ENCODE measurements at places on chromosomes 2 and 18.

DNA sequence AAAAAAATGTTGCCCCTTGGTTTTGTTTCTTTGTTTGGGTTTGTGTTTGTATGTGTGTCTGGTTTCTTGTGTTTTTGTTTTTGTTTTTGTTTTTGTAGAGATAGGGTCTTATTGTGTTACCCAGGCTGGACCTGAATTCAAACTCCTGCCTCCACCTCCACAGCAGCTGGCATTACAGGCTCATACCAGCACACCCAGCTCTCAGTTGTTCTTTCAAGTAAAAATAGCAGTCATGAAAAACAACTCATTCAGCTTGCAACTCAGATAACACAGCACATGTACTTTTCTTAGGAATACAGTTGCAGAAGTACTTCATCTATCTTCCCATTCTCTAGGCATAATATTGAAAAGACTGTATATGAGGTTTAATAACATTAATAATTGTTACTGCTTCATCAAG lies 37.0 kb downstream of the ZC3H8 start:
- DNase-seq: no peak

- no peak for DNase-seq
Observed at GRCh38 chr2:235770909-235771820, 277.3 kb downstream of the AGAP1 start.

GRCh38 chr2:21451403-21451802 lies 327.6 kb downstream of the TDRD15 start:
- no peak for DNase-seq

- DNase-seq: peak; percentile 47
Observed at GRCh38 chr2:205680067-205680466, 2.2 kb upstream of the NRP2 start.

GRCh38 chr18:59631583-59632181 lies 65.5 kb downstream of the CCBE1 start:
- DNase-seq: no peak

DNA sequence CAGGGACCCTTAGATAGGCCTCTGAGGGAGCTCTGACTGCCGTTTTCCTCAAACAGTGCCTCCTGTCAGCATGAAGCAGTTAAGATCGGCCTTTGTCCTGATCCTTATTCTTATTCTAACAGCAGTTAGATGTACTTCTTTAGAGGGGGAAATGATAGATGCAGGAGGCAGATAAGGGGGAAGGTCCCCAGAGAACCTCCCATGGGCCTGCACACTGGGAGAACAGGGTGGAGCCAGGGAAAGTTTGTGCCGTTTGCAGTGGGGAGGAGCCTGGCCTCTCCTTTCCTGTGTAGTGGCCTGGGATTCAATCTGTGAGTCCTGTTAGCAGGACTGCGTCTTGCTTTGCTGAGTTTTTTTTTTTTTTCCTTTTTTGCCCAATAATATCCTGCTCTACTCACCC lies 7.9 kb upstream of the INPP4A start:
- no peak for DNase-seq

DNA sequence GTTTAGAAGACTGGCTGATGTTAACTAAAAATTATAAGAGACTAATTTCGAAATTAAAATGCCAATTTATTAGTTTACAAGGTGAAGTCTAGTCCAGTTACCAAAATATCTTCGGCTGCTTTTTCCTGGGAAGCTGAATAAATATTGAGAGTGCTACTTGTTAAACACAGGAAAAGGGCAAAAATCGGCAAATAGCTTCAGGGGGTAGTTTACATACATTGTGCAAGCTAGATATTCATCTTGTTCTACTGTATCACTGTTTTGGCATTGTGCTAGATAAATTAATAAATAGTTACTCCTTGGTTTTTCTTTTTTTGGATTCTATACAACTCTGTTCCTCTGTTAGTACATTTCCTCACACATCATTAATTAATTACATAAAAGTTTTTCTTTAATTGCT lies 29.3 kb downstream of the NHEJ1 start:
- no peak for DNase-seq

- no peak for DNase-seq
Observed at GRCh38 chr2:84194949-84195644, 264.0 kb downstream of the SUCLG1 start.

DNA sequence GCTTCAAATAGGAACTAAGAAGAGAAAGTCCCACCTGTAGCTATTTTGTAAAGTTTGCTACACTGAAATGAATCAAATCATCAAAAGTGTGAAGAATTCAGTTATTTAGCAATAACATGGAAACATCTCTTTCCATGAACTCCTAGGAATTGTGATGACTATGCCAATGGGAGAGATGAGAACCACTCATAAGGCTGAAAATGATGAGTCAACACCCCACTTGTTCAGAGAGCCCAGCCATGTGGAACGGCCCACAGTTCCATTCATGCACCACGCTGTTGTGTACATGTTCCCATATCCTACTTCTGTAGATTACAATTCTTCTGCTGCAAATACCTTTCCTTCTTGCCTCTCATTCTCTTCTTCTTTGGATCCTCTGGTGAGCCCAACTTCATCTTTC lies 645.5 kb upstream of the ID2 start:
- no peak for DNase-seq

- DNase-seq: no peak
Observed at GRCh38 chr18:805008-805754, 6.9 kb downstream of the YES1 start.

DNA sequence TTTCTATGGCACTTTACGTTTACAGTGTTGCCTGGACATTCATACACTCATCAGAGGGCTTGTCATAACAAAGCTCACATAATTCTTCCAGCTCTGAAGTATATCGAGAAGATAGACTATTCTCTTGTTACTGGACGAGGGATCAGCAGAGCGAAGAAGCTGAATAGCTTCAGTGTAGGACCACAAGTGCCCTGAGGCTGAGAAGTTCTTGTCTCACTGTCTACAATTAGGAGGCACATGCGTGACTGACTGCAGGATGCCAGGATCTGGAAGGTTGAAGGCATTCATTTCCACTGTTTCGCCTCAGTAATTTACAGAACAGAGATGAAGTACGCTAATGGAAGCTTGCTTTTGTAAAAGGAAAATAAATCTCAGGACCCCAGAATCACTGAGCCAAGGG lies 9.6 kb downstream of the SH3YL1 start:
- DNase-seq: no peak

GRCh38 chr2:105517814-105518705 lies 119.2 kb upstream of the FHL2 start:
- DNase-seq: no peak

DNA sequence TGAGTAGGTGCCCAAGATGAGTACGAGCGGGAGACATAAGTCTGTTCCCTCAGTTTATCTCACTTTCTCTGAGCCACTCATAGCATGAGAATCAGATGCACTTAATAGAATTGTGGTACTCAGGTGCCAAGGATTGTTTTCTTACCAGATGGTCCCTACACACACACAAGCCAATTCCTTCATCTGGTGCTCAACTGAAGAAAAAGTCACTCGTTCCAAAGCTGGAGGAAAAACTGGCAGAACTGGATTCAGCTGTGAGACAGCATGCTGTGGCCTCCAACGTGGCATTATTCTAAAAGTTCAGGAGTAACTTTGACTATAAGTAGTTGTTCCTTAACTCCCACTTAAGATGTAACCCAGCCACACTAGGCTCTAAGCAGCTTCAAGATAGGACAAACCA lies 33.4 kb upstream of the ABCA12 start:
- no peak for DNase-seq

DNA sequence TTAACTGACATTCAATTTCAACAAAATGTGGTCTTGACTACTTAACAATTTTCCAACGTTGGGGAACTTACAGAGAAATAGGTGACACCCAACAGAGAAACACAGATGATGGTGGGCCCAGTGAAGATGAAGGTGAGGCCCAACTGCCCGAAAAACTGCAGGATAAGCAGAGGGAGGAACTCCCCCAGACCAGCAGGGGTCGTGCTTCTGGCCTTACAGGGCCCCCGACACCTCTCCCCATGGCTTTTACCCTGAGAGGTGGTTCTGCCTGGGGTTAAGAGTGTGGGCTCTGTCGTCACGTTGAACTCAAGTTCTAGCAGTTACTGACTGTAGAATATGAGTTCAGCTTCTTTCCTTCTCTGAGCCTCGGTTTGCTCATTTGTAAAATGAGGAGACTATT lies 119.5 kb upstream of the SMIM21 start:
- DNase-seq: no peak

DNA sequence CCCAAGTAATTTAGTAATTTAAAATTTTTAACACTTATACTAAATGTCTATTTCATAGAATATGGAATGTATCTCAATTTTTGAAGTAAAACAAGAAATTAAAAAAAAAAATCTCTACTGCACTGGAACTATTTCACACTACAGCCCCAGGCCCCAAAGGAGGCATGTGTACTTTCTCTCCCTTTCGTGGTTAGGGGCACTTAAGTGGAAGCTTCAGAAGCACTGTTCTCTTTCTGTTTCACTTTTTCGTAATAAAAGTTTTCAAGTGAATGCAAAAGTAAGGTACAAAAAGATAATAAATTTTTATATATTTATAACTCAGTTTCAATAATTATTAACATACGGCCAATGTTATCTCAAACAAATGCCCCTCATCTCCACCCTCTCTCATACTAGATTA lies 123.8 kb upstream of the STON1 start:
- no peak for DNase-seq

- DNase-seq: no peak
Observed at GRCh38 chr2:55860832-55861231, 62.8 kb downstream of the EFEMP1 start.

- DNase-seq: no peak
Observed at GRCh38 chr2:47568164-47568850, 165.4 kb downstream of the MSH2 start.

DNA sequence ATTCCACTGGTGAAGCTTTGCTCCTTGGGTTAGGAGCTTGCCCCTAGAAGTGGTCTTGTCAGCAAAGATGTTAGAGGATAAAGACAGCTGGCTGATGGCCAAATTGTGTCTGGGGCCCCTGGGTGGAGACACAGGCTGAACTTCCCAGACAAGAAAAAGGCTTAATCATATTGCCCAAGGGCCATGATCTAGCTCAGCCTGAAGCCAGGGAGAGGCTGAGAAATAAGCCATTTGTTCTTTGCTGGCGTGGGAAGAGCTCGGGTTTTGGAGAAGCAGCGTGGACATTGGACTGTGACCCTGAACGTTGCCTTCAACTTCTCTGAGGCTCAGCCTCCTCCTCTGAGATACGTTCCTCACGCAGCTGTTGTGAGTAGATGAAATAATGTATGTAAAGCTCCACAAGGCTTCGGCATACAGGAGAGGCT lies 153.0 kb downstream of the ZFP36L2 start:
- no peak for DNase-seq

DNA sequence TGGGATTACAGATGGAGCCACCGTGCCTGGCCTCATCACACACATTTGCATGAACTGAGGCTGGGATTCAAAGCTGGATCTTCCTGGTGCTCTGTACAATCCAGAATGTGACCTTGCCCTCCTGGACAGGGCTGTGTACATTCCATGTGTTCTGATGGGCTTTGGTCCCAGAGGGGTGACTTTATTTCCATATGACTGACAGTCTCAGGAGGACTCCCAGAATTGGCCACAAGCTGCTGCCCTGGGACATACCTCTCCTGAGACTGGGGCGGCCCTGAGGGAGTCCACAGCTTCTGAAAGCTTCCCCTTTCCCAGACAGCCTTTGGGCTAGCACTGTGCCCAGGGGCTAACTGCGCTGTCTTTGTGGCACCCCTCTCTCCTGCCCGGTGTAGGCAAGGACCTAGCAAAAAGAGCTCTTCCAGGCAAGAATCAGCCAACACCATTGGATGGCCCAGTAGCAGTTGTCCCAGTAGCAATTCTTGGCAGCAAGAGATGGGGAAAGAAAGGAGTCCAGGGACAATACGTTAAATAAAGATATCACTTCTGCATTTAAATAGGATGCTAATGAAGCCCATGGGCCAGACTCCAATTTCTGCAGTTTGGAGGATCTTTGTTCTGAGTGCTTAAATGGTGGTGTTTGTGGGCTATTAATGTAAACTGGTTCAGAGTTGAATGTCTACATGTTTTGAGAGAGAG lies 26.4 kb upstream of the ZNF532 start:
- no peak for DNase-seq

- DNase-seq: no peak
Observed at GRCh38 chr2:188523919-188524318, 232.2 kb downstream of the GULP1 start.

DNA sequence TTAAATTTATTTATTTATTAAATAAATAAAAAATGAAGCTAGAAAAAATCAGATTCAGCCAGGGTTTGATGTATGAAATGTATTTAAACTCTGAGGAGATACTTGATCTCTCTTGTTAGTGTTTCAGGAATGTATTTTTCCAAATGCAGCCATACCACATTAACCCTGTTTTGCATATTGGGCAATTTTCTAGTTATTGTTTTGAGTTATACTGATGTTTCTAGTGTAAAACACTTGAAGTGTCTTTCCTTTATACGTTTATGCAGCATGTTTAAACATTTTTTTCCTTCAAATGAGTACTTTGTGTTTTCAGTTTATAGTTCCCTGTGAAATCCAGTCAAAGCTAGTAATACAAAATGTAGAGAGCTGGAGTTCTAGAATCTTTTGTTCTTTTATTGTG lies 69.9 kb downstream of the WDR7 start:
- DNase-seq: no peak

- DNase-seq: no peak
Observed at GRCh38 chr2:241859436-241860183, 916 bp upstream of the PDCD1 start.

- no peak for DNase-seq
Observed at GRCh38 chr2:235300368-235301201, 193.3 kb upstream of the AGAP1 start.

DNA sequence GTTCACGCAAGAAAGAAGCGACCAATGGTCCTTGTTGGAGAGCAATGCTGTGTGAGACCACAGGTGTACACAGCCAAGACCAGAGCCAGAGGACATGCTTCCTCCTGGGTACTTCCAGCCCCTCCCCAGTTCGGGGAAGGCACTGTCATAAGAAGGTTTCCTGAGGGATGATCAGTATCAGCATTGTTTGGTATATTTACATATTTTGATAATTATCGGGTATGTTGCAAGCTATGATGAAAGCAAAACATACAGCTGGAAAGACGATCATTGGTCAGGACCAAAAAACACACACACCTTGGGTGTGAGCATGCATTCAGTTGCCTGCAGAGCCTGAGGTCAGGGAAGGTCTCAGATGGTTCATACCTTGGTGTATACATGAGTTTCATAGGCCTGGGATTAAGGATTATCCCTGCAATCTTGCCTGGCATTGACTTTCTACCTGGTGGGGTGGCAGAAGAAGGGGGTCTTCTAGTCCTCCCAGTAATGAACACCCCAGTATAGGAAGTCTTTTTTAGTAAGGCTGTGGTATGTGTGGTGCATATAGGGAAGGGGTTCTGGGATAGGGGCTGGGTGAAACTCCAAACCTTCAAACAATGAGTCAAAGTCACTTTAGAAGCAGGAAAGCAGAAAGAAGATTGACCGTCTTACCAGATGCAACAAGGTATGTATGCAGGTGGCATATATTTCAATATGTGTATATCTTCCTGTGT lies 2.9 kb downstream of the SERPINB2 start:
- no peak for DNase-seq

- DNase-seq: no peak
Observed at GRCh38 chr18:28178720-28179119, 1.8 kb upstream of the CDH2 start.
